ENCODE measurements at places on chromosomes 4 and X.

DNA sequence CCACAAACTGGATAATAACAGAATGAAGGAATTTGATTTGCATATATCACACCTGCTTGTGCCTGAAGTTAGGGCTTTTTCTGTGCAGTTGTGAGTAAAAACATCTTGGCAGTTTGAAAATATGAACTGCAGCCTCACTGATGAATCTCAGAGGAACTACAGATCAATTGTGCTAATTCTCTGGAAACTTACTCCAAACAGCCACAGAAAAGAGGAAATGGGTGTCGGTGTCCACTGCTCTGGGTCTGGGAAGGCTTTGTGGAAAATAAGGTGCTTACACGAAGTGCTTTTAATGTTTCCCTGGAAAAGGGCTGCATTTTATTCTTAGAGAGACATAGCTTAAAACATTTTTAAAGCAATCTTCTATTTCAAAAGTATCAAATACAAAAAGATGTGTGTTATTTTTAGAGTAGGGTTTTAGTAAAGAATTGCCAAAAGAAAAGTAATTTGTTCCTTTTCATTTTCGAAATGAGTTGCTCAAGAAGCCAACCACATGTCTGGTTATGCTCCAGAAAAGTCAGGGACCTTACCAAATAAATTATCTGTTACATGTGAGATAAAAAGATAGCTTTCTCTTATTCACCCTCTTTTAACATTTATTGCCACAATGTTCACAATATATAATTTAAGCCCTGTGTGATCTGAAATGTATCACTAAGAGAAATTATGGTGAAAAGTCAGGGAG lies 240.1 kb downstream of the FRAS1 start:
- DNase-seq = no peak

DNA sequence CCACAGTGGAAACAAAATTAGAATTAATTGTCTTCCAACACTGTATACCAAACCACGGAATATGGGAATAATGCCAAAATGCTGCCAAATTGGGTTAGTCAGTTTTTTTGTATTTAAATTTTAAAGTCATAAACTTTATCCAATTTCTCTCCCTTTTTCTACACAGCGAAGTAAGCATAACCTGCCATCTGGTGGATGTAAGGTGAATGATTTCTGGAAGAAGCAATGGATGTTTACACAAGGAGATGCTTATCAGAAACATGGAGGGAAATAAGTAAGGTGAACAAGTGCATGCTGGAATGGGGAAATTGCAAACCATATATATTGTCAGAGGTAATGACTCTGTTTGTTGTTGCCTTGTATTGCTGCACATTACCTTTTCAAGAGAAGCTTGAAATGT lies 691.9 kb downstream of the TECRL start:
- no peak for DNase-seq

- no peak for DNase-seq
These were observed 1165.8 kb upstream of the ADGRL3 start for GRCh38 chr4:60034361-60034760.

- no peak for DNase-seq
These were observed 134.0 kb downstream of the MID1 start for GRCh38 chrX:10486373-10486772.

GRCh38 chr4:57013543-57014120 lies 34.9 kb downstream of the POLR2B start:
- DNase-seq = no peak

DNA sequence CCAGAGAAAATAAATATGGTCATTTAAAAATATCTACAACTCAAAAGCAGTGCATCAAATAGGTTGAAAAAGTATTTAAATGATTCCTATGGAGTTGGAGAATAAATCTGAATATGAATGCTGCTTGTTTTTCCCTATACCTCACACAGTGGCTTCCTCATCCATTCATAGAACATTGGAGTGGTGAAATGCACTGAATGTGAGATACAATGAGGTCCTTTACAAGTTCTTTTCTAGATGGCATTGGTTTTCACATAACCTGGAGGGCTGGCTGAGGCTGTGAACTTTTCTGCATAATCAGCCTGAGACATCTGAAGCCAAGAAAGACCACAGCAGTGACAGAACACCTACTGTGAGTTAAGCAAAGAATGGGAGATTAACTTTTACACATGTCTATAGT lies 279.1 kb upstream of the NRK start:
- no peak for DNase-seq

GRCh38 chr4:40702137-40702799 lies 47.5 kb upstream of the NSUN7 start:
- no peak for DNase-seq

DNA sequence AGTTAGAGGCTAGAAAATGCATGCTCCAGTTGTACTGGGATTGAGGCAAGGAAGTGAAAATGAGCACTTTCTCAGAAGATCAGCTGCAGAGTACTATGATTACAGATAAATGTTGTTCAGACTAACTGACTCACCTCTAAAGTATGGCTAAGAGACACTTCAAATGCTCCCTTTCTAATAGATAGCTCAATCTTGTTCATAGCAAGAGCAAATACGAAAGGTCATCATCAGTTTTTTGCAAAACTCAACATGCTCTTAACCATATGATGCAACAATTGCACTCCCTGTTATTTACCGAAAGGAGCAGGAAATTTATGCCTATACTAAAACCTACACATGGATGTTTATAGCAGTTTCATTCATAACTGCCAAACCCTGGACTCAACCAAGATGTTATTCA lies 838.4 kb upstream of the INTU start:
- no peak for DNase-seq

DNA sequence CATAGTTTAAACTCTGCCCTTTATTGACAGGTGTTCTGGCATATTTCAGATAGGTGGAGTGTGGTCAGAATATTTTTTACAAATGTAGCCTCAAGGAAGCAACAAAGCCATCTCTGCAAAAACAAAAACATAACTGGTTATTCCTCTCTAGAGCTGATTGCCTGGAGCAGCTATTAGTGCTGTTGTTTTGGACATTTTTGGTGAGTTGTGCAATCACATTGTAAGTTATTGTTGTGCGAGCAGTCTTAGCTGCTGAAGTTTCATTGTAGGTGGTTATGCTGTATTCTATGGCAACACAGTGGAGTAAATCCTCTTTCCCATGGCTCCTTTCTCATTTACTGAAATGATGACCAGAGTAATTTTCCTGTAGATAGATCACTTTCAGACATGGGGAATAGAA lies 1413.0 kb downstream of the PCDH7 start:
- no peak for DNase-seq

DNA sequence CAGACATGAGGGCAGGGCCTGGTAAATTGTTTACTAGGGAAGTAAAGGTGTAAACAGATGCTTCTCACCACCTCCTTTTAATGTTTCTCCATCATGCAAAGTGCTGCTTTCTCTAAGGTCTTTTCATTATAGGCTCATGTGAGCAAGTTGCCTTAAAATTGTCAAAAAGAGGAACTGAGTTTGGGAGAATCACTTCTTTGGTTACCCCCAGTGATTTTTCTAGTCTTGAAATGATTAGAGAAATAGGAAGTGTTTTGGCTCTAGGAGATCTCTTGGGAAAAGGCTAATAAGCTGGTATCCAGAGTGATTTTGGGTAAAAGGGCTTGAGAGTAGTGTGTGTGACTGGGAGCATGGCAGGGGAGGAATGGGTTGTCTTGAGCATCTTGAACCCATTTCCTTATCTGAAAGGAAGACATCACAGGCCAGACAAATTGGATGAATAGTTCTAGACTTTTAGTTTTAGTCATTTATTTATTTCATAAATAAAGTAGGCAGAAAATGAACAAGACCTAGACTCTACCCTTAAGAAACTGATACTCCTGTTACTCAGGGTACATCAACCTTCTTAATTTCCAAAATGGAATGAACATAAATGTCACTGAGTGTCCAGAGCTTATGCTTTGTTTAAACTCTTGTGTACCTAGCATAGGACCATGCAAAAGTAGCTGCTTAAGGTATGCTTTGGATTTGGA lies 14.2 kb downstream of the GRPR start:
- no peak for DNase-seq

GRCh38 chr4:5943561-5943960 lies 50.7 kb upstream of the CRMP1 start:
- DNase-seq = no peak

GRCh38 chr4:138292321-138292720 lies 50.2 kb upstream of the SLC7A11 start:
- no peak for DNase-seq

DNA sequence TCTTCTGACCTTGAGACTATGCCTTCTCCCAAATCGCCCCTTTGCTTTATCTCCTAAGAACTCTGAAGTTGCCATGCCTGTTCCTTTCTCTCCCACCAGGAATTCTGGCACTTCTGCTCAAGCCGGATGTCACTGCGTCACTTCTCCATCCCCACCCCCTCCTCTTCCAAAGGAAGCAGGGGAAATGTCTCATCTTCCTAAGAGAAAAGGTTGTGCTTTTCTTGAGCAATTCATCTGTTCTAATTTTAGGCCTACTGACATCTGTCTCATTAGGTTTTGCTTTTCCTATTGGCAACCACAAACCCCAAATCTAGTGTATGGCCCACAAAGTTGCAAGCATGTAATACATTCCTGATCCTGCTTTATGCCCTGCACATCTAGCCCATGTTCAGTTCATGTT lies 163.1 kb upstream of the PLAC1 start:
- DNase-seq = no peak

DNA sequence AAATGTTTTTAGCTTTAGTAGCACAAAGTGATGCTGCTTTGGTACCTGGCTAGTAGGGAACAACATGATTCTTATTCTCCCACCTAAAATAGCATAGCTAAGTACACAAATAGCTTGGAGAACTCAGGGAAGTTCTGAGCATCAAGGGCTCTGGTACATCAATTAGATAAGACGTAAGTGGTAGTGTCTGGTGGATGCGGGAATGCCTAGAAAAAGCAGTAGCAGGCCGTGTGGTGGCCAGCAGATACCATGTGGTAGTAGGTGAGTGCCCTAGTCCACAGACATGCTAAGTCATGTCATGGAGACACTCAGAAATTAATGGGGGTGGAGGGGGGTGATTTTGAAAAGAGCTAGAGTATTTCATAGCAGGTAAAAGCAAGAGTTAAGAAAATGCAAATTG lies 347.3 kb upstream of the NOCT start:
- no peak for DNase-seq

DNA sequence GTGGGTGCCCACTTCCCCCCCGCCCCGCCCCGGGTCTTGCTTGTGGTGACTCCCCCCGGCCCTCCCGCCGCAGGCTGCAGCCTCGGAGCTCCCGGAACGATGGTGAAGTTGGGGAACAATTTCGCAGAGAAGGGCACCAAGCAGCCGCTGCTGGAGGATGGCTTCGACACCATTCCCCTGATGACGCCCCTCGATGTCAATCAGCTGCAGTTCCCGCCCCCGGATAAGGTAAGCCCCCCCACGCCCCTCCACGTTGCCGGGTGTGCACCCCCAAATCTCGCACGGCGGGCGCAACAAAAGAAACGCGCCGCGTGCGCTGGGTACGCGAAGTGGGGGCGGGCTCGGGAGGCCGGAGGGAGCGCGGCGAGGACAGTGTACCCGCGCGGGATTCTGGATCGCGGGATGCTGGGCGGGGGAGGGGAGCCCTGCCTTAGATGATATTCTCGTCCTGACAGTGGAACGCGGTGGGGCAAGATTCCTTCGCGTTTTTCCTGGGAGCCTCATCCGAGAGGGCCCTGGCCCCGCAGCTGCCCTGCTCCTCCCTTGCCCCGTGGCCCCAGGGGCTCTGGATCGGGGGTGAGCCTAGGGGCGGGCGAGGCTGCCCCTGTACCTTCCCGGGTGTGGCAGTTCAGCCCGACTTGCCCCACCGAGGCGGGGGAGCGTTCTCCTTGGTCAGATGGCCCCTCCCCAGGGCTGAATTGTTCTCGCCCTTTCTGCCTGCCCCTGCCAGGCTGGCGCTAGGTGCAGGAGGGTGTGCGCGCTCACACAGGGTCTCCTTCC lies 819 bp downstream of the NSG1 start:
- no peak for DNase-seq

DNA sequence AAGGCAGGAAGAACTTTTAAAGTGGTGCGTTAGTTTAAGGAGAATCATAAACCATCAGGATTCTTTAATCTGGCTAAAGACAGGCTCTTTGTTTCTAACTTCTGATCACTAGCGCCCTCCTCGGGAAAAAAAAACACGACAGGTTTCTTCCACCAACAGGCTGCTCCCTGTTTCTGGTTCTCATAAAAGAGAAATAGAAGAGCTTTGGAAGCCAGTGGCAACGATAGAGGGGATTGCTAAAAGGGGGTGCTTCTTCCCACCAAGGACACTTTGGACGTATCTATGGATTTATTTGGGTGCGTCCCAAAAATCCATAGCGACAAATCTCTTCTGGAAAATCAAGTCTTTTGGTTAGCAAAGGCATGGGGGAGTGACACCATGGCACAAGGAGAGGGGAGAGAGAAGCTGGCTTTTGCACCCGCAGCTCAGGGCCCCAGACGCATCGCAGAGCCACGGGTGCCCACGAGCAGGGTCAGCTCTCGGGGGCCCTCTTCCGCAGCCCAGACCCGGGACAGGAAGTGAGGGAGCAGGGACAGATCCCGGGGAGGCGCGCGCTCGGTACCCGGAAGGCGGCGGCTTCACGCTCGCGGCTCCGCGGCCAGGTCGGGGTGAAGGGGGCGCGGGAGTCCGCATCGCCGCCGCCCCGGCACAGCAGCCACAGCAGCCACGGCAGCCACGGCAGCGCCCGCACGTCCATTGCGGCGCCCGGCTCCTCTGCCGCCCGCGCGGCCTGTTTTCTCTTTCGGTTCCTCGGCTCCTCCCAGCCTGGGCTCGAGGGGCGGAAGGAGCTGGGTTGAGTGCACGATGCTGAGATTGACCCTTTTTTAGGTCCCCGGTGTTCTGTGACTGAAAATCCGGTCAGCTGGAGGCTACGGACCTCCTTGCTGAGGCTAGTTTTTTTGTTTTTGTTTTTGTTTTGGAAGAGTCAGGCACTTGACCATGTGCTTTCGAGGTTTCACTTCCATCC lies at the start of gene CTSO:
TSS of gene CTSO (minus strand) at position 716 of the 967 bp plus-strand sequence. CDS start at position 697, 19 bp downstream.
- DNase-seq = peak; percentile 81

DNA sequence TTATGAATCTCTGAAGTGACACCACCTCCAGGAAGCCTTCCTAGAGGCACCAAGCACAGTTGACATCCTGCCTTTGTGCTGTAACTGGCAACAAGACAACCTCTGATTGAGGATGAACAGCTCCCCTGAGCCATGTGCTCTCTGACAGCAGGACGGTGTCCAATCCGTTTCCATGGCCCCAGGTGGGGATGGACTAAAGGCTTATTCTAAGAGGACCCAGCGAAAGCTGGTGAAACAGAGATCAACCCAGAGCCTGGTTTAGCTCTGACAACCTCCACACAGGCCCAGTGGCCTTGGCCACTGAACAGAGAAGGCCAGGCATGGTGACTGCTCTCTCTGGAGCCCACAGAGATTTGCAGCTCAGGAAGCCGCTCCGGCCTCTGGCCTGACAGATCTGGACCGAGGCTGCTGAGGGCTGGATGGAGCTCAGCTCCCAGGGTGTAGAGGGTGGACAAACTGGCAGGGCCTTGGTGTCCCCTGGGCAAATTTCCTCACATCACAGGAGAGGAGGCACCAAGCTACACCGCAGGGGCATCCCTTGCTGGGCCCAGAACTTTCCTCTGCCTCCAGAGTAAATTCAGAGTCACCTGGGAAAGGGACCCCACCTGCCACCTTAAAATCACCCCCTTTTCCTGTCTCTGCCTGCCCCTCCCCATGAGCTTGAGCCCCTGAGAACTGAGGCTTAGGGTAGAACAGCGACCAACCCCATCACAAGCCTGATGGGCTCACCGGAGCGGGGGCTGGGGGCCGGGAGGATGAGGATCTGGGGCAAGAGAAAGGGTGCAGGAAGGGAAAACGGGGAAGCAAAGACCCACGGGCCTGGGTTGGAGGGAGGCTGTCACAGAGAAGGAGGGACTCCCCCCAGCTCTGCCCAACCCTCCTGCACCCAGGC lies 40.2 kb downstream of the HMX1 start:
- DNase-seq = no peak

- DNase-seq = no peak
These were observed 4.0 kb downstream of the IGFBP7 start for GRCh38 chr4:57106181-57106580.

GRCh38 chr4:169079942-169080827 lies 70.1 kb upstream of the CBR4 start:
- DNase-seq = peak; percentile 41

All from activated T-cell treated with anti-CD3 and anti-CD28 coated beads, Interleukin-2, amount 50 U/mL, for 48 hours (primary cell).